Hematopoietic multipotent progenitor cell treated with erythropoietin and hydrocortisone succinate and interleukin-3 and kit ligand, for 8 days (in vitro differentiated cells): ENCODE measurements at places on chromosomes 5 and 9.

- DNase-seq = no peak
Observed at GRCh38 chr9:103014242-103014641, 19.1 kb downstream of the CYLC2 start.

DNA sequence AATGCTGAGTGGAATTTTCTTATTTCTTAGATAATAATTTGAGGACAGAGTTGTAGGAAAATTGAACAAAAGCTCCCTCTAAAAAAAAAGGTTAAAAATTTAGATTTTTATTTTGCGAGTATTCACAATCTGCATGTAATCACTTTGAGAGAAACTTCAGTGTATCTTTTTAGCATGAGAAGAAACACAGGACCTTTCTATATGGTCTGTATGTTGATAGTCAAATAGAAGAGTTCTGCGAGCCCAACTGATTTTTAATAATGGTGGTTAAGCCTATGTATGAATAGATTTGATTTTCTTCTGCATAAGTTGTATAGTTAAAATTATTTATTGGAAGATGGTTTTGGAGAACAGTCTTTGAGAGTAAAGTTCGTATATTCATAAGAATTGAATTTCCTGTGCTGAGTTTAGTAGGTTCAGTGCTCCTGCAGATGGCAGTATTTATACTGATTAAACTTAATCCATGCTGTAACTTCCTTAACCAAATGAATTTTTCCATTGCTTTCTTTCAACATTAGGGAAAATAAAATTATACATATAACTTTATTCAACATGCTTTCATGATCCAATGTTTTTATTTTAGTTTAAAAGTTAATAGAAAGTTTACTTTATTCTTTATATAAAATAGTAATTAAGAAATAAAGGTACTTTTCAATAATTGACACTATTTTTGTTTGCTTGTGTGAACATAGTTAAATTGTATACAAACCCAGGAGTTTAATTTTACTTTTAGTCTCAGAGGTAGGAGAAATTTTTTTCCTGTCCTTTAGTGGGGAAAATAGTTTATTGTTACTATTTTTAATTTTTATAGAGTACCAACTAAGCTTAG lies 19.6 kb downstream of the TCERG1 start:
- DNase-seq = peak; percentile 25

DNA sequence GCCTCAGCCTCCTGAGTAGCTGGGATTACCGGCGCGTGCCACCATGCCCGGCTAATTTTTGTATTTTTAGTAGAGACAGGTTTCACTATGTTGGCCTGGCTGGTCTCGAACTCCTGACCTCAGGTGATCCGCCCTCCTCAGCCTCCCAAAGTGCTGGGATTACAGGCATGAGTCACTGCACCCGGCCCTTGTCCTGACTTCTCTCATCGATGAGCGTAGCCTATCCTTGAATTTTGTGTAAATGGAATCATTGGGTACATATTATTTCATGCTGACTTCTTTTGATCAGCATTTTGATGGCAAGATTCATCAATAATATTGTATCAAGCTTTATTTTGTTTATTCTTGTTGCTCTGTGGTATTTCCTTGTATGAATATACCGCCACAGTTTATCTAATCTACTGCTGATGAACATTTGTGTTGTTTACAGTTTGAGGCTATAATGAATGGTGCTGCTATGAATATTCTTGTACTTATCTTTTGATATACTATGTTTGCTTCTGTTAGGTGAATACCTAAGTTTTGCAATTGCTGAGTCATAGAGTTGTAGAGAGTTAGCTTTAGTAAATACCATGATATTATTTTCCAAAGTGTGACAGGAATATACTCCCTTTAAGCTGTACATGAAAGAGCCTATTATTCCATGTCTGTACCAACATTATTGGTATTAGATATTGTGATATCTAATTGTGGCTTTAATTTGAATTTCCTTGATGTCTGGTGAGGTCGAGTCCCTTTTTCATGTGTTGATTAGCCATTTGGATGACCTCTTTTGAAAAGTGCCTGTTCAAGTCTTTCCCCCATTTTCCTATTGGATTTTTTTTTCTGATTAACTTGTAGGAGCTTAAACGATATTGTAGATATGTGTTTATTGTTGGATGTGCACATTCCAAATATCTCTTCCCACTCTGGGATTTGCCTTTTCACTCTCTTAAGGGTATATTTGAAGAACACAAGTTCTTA lies 107.5 kb downstream of the RGS3 start:
- no peak for DNase-seq

DNA sequence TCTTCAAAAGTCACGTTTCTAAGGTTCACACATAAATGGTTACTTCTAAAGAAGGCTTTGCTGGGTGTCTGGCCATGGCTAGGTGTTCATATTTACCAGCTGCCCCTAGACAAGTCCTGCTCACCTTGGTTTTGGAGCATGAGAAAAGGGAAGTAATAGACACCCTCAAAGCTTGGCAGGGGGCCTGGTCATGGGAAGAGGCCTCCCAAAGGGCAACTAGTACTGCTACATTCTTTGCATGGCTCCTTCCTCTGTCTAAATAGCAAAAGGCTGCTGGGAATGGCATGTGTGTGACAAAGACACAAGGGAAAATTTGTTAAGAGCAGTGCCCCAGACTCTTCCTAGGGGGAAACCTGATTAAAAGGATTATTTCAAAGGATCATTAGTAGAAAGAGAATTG lies 93.4 kb downstream of the NRG2 start:
- DNase-seq = no peak

DNA sequence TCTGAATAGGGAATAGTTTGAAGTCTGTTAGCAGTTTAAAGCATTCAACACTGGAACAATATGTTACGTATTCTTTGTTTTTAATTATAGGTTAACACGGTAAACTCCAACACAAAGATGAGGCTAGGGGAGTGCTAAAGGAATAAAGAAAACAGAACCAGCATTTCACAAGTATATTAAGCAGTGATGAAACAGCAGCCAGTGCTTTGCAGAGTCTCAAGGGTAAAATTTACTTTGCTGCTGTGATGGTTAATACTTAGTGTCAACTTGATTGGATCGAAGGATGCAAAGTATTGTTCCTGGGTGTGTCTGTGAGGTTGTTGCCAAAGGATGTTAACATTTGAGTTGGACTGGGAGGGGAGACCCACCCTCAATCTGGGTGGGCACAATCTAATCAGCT lies 30.0 kb upstream of the GSN start:
- no peak for DNase-seq

DNA sequence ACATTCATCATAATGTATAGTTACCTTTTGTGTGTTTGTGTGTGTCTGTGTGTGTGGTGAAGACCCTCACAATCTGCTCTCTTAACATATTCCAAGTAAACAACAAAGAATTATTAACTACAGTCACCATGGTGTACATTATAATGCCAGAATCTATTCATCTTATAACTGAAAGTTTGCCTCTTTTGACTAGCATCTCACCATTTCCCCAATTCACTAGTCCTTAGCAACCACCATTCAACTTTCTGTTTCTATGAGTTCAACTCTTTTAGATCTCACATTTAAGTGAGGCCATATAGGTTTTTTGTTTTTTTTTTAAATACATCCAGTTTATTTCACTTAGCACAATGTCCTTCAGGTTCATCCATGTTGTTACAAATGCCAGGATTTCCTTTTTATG lies 83.6 kb downstream of the SMC2 start:
- DNase-seq = no peak

- no peak for DNase-seq
Observed at GRCh38 chr5:131926168-131926567, 19.3 kb downstream of the MEIKIN start.

GRCh38 chr5:66255714-66256113 lies 111.6 kb downstream of the SREK1 start:
- DNase-seq = no peak

DNA sequence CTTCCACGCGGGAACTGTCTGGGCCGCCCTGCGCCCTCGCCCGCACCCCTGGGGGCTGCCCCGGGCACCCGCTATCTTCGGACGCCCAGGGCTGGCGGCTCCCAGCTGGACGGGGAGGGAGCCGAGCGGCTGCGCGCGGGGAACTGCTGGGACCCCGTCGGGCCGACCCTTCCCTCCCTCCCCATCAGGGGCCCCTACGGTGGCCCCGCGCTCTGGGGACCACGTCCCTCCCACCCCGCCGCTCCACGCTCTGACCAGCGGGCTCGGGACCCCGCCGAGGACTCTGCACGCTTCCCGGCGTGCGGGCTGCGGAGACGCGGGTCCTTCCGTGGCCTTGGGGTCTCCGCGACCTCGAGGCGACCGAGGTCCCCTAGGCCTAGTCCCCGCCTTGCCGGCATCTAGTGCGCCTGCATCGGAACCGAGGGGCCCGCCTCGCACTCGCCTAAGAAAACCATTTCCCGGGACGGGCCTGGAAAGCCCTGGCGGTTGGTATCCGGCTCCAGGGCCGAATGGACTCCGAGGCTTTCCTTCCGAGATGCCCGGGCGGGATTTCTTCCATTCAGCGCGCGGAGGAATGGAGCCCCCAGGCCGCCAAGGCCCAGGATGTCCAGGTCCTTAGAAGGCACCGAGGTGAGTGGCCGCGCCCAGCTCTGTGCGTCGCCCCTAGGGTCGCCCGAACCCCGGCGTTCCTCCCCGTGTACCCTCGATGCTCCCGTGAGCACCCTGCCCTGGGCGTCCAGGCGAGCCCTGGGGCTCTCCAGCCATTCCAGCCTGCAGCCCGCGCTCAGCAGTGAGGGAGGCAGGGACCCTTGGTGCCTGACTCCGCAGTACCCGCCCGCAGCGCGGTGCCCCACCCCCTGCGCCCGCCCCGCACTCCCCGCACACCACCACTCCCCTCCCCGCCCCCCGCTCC lies 705 bp upstream of the SLC6A3 start:
- DNase-seq = no peak

GRCh38 chr9:24608599-24608998 lies 62.9 kb upstream of the IZUMO3 start:
- DNase-seq = no peak

- no peak for DNase-seq
Observed at GRCh38 chr5:27130587-27130986, 92.2 kb upstream of the CDH9 start.

GRCh38 chr5:23893561-23893960 lies 386.2 kb downstream of the PRDM9 start:
- DNase-seq = no peak

DNA sequence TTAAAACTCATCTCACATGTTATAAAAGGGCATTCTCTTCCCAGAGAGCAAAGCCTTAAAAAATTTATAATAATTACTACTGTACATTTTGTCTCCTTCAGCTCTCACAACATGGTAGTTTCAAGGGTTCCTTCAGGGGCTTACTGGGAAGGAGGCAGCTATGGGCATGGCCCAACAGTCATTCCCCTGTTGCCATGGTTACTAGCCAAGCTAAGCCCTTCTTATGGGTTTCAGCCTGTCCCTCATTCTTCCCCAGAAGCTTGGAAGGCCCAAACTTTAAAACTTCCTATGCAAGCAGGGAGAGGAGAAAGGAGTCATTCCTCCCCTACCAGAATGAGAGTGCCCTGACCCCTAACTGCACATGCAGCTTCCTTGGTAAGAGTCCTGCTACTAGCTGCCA lies 82.2 kb upstream of the CNTLN start:
- DNase-seq = no peak

DNA sequence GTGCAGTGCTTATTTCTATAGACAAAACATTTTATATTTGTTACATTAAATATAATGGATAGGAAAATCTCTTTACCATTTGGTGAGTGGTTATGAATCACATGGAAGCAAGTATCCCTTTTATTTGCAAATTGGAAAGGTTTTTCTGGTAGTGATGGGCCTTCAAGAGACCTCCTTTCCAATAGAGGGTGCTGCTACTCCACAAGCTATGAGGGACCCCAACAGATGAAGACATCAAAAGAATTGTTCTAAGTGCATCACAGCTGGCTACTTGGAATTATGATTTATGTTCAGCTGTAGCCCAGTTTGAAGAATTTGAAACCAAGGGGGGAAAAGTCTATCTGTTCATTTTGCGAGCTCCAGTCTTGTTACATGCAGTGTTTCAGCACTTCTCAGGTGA lies 493.7 kb upstream of the SGCD start:
- no peak for DNase-seq

- no peak for DNase-seq
Observed at GRCh38 chr9:128587453-128587852, 35.1 kb downstream of the SPTAN1 start.
